ENCODE measurements at places on chromosomes 1 and 21. TPM values are rescaled to one million over a fixed set of nuclear protein-coding genes. Genes with fewer than 3 reads are reported as not detected.
A peak's percentile ranks its signal among the peaks of the same experiment; 100 is the strongest.

DNA sequence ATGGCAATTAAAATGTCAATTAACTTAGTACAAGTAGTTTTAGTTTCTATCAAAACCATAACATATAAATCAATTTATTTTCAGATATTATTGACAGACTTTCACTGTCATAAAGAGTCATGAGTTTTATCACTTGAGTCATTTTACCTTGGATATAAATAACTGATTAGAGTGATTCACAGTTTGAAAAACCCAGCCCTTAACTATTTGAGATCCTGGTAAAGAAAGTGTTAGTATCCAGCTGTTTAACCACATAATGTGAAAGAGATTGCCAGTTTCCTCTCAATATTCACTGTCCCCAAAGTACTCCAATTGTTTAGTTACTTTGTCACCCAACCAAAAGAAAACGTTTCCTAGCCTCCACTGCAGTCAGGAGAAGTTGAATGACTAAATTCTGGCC is 91.3 kb downstream of the UCHL5 start:
- DNase-seq, result no peak

- no peak for DNase-seq
Observed at GRCh38 chr1:80929868-80930508, 870.7 kb upstream of the ADGRL2 start.

DNA sequence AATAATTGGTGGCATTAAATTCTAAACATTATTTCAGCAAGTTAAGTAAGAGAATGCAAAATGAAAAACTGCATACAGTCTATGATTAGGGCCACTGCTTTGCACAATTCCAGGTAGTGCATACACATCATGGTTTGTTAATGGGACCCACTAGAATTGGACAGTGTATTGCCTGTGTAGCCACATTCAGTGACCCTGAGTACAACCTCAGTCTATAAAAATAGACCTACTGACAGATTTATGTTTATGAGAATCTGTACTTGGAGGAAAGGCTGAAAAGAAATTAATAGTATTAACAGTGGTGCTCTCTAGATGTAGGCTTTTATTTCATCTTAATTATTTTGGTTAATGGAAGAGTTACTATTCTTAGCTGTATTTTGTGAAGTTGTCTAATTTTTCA is 18.8 kb downstream of the UAP1 start:
- no peak for DNase-seq

GRCh38 chr1:35122311-35122710 is 43.1 kb downstream of the ZMYM1 start:
- DNase-seq, result no peak

GRCh38 chr1:182259968-182260367 is 131.6 kb downstream of the GLUL start:
- DNase-seq, result no peak

DNA sequence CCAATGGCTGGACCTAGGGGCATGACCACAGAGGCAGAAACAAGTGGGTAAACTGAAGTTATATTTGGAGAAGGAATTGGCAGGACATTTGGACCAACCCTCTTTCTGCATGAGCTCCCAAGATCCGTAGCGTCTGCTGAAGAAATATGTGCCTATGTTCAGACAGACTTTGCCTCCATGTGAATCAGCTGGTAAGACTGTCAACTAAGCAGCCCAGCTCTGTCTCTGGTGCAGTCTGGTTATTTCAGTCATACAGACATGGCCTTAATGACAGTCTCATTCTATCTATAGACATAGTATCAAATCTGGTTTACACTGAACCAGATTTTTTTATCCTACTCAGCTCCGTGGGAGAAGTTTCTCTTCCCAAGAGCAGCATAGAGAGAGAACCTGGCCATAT is 63.1 kb upstream of the PBX1 start:
- no peak for DNase-seq

GRCh38 chr1:93623875-93624274 is 57.8 kb downstream of the BCAR3 start:
- DNase-seq, result no peak

DNA sequence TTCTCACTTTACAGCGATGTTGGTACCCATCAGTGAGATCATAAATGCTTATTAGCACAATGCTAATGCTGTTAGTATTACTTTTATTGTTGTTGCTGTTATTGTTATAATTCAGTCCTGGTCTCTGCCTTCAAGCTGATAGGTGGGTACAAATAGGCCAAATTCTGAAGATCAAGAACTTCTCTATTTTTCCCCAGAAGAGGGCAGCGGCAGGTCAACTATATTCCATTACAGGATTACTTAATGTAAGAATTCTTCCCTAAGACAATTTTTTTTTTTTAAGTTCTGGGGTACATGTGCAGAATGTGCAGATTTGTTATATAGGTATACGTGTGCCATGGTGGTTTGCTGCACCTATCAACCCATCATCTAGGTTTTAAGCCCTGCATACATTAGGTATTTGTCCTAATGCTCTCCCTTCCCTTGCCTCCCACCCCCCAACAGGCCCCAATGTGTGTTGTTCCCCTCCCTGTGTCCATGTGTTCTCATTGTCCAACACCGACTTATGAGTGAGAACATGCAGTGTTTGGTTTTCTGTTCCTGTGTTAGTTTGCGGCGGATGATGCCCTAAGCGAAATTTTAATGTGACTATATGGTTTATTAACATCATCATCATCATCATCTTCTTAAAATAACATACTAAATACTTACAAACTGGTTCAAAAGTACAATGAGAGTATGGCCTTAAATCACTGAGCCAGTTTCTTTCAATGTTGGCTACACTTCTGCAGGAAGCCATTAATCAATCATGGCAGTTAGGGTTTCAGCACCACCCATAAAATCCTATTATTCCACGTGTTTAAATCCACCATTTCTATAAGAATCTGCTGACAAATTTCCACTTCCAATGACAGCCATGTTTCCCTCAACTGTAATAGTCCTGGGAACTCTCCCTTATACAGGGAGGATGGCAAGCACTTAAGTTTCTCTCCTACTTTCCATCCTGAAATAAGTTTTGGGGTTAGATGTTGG is 19.2 kb downstream of the SLC19A2 start:
- DNase-seq, result no peak

DNA sequence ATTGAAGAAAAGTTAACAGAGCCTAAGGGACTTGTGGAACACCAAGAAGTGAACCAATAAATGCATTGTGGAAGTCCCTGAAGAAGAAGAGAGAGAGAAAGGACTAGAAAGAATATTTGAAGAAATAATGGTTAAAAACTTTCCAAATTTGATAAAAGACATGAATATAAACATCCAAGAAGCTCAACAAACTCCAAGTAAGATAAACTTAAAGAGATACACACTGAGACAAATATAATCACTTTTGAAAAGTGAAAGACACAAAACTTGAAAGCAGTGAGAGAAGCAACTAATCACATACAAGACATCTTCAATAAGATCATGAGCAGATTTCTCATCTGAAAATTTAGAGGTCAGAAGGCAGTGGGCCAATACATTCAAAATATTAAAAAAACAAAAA is 91.2 kb downstream of the MPZL1 start:
- no peak for DNase-seq

DNA sequence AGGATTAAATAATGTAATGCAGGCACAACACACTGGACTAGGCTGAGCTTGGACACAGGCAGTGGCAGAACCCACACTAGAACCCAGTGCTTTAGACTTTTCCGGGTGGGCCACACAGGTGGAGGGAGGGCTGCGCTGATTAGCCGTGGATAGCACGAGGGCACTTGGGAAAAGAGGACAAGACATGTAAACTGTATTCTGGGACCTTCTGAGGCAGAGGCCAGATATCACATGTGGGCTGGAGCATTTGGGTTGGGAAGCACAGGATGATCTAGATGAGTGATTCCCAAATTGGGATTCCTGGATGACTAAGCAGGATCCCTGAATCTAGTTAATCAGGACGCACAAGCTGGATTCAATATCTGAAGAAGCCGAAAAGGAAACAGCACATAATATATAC is 20.3 kb upstream of the A3GALT2 start:
- DNase-seq, result no peak

GRCh38 chr1:113576271-113576670 is 183.0 kb downstream of the PHTF1 start:
- DNase-seq, result no peak

DNA sequence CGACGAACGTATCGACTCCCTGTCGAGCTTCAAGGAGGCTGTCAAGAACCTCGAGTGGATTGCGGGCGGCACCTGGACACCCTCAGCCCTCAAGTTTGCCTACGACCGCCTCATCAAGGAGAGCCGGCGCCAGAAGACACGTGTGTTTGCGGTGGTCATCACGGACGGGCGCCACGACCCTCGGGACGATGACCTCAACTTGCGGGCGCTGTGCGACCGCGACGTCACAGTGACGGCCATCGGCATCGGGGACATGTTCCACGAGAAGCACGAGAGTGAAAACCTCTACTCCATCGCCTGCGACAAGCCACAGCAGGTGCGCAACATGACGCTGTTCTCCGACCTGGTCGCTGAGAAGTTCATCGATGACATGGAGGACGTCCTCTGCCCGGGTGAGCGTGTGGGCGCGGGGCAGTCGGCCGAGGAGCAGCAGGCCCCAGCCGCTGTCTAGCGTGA is 28.0 kb downstream of the COL6A2 start:
- no peak for DNase-seq

DNA sequence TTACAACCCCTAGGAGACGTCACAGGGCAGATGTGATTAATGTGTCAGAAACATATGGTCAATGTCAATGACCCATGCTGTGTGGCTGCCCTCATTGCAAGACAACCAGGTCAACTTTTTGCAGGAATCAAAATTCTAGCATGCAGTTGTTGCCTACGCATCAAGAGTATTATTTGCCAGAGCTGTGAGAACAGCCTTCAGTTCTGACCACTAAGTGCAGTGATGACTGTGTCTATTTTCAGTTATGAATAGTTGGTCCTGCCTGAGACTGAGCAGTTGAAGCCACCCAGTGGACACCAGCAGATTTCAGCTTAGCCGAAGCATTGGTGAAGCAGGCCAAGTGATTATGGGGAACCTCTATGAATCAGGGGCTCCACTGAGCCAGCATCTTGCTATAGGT is 47.3 kb downstream of the LYPLAL1 start:
- DNase-seq, result no peak

- DNase-seq, result no peak
Observed at GRCh38 chr1:63730211-63730610, 43.6 kb upstream of the ROR1 start.

- DNase-seq, result peak; percentile 33
Observed at GRCh38 chr1:55204997-55205396, 10.2 kb downstream of the USP24 start.

- no peak for DNase-seq
Observed at GRCh38 chr1:93668951-93669350, 12.7 kb downstream of the BCAR3 start.

DNA sequence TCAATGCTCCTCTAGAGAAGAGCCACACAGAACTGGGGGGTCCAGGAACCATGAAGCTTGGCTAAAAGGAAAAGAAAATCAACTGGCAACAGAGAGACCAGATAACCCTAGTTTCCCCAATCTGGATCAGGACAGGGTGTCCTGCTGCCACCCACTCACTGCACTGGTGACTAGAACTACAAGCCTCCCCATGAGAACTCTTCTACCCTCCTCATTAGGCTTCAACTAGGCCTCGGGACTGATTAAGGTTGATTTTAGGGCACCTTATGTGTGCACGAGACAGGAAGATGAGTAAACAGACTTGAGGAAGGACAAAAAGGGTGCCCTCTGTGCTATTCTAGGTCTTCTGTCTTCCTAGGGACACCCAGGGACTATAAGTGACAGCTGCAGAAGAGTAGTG is 2.3 kb upstream of the SF3B4 start:
- DNase-seq, result no peak

- no peak for DNase-seq
Observed at GRCh38 chr1:35863136-35863535, 19.9 kb upstream of the AGO1 start.

GRCh38 chr1:32247452-32247851 is 430 bp downstream of the FAM167B start:
- no peak for DNase-seq

DNA sequence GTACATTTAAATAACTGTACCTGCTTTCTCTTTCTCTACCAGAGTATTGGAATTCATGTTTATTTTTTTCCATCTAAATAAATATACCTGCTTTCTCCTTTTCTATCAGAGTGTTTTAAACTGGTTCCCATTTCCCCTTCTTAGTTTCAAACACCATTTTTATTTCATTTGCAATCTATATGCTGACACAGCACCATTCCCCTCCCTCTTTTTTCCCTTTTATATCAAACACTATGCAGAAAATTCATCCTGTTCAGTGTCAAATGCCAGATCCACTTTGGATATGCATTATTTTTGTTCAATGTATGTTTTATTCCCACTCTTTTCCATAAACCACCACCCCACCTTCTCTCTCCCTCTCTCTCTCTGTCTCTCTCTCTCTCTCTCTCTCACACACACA is 85.8 kb upstream of the ST6GALNAC5 start:
- DNase-seq, result no peak

GRCh38 chr21:38433471-38433870 is 64.8 kb downstream of the ERG start:
- DNase-seq, result no peak

- DNase-seq, result no peak
Observed at GRCh38 chr1:59499273-59499942, 202.5 kb downstream of the FGGY start.

DNA sequence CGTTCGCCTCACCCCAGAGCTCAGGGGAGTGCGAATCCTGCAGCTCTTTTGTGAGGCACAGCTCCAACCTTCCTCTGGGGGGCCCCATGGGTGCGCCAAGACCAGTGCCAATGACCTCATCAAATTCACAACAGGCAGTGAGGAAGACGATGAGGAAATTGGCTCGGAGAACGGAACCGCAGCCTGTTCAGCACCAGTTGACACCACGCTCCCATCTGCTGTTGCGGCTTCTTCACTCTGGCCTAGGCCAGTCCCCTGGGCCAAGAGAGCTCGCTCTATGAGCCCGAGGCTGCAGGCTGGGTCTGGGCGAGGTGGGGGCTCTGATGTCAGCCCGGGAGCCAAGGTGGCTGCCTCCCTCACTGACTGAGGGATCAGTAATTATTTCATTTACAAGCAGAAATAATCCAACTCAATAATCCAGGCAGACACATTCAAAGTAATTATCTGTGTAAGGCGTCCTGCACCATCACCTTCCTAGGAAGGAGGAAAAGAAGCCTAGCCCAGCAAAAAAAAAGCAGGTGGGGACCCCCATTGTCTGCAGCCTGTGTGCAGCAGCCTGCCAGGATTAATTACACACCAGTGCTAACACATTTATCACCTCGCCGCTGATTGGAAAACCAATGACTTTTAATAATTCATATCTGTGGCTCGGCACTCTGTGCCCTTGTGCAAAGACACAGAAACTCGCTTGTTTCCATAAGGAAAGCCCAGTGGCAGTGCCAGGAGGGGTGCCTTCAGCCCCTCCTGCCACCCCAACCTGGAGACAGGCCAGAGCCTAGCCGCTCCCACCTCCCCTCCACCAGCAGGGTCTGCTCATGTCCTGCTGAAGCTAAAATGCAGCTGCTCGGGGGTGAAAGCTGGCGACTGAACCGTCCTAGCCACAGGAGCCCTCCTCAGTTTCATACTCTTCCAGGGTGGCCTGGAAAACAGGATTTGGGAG is 1.9 kb downstream of the PLEKHA6 start:
- DNase-seq, result no peak

Gene PLA2G2C
- total RNA-seq, result 0.43 TPM

Gene NR5A2
- not detected for total RNA-seq

Gene FCGR2B
- total RNA-seq, result not detected

Gene GPATCH2
- total RNA-seq, result 7.8 TPM

Gene SLAMF9
- not detected for total RNA-seq

Gene ZNF326
- total RNA-seq, result 17.3 TPM

Gene CLIC6
- 0.10 TPM for total RNA-seq

Gene PTPN22
- total RNA-seq, result 45.2 TPM

Gene OLIG2
- total RNA-seq, result not detected

Data from activated CD4-positive, alpha-beta memory T cell treated with anti-CD3 and anti-CD28 coated beads for 36 hours (primary cell).